ENCODE measurements at places on chromosomes 3 and 15.

DNA sequence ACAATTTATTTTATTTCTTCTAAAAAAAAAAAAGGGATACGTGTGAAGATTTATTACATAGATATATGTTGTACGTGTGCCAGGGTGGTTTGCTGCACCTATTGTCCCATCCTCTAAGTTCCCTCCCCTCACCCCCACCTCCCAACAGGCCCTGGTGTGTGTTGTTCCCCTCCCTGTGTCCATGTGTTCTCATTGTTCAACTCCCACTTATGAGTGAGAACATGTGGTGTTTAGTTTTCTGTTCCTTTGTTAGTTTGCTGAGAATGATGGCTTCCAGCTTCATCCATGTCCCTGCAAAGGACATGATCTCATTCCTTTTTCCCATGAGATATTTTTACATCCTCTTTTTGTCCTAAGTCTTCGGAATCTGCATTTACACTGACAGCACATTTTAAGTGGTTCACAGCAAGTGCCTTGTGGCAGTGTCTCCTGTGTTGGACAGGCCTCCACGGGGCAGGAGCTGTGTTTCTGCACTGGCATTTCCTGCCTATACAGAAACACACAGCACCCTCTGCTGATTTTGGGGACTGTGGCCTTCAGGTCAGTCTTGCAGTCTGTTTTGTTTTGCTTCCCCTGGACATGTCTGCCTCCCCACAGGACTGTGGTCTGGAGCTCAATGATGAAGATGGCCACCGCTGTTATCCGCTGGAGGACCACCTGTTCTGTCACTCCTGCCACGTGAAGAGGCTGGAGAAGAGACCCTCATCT is 12.7 kb upstream of the SACM1L start:
- DNase-seq = no peak

DNA sequence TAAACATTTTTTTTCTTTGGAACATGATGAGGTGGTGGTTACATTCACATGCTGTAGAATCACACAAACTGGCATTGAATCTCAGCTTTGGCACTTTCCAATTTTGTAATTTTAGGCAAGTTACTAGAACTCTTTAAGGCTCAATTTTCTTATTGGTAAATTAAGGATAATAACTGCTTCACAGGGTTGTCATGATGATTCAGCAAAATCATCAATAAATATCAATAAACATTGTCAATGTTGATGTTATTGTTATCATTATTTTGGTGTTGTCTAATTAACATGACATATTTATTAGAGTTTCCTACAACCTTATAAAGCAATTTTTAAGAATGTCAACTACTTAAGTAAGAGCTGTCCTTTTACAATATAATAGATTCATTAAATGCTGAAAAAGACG is 1.6 kb downstream of the MDFIC2 start:
- no peak for DNase-seq

- no peak for DNase-seq
Observed at GRCh38 chr3:87164245-87164644, 62.9 kb upstream of the CHMP2B start.

- DNase-seq = no peak
Observed at GRCh38 chr3:13332158-13332557, 88.0 kb downstream of the NUP210 start.

- DNase-seq = no peak
Observed at GRCh38 chr3:3629911-3630310, 169.3 kb upstream of the LRRN1 start.

DNA sequence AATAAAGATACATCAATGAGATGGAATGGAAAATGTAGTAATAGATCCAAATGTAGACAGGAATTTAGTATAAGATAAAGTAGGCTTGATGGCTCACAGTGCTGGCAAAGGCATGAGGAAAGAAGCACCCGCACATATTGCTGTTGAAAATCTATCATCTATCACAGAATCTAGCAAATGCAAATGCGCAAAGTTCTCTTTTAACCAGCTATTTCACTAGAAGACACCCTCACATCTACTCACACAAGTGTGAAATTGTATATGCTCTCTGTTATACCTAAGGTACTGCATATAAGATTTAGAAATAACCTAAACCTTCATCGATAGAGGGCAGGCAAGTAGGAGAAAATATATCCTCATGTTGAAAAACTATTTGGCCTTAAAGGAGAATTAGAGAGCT is 756.7 kb upstream of the SEMA6D start:
- DNase-seq = no peak

DNA sequence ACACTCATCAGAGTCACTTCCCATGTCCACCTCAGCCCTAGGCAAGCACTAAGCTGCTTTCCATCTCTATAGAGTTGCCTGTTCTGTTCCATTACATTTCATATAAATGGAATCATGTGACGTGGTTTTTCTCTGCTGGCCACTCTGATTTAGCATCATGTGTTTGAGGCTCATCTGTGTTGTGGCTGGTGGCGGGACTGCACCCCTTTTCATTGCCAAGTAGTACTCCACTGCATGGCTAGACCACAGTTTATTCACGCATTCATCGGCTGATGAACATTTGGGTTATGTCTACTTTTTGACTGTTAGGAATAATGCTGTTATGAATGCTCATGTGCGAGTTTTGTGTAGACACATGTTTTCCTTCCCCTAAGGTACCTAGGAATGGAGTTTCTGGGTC is 114.9 kb downstream of the TMEM266 start:
- no peak for DNase-seq

DNA sequence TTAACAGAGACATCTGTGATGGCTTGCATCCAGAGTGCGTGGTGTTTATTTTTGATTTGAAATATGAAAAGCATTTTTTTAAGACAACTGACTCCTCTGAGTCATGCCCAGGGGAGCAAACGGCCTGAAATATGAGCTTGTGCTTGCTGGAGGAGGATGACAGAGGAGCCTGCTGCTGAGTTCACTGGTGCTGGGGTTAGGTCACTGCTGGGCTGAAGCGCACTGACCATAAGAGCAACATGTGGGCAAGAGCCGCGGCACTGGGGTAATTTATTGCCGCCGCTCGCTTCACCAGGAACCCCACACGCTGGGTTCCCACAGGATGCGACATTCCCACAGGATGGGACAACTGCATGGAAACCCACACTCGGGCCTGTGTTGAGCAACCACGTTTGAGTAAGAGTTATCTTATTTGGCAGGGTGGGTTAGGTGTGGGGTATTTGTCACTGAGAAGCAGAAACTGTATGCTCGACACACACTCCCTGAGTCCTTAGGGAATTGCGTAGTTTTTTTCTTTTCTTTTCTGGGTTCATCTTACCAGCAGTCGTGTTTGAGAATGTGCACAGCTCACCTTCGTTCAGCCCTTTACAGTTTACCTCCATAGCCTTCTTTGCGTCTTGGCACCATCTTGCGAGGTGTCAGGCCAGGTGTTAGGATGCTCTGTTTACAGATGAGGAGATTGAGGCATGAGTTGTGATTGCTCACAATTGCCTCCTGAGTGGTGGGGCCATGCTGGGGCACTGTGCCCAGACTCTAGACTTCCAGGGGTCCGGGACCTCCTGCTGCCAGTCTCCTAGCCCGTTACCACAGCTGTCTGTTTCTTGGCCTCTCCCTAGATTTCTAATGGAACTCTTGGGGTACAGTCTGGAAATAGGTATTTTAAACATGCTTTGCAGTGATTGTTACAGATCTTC is 60.4 kb downstream of the SMAD3 start:
- DNase-seq = peak; percentile 93

Measured in PC-9 (cell line).